ENCODE measurements at places on chromosomes 2 and 18.

DNA sequence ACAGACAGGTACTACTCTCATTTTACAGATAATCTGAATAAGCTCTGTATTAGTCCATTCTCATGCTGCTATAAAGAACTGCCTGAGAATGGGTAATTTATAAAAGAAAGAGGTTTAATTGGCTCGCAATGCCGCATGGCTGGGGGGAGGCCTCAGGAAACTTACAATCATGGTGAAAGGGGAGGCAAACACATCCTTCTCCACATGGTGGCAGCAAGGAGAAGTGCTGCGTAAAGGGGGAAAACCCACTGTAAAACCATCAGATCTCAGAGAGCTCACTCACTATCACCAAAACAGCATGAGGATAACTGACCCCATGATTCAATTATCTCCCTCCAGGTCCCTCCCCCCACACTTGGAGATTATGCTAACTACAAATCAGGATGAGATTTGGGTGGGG is 254.4 kb downstream of the KCNE4 start:
- peak; percentile 12 for DNase-seq

GRCh38 chr2:119592436-119592835 is 48.2 kb downstream of the CFAP221 start:
- no peak for DNase-seq

DNA sequence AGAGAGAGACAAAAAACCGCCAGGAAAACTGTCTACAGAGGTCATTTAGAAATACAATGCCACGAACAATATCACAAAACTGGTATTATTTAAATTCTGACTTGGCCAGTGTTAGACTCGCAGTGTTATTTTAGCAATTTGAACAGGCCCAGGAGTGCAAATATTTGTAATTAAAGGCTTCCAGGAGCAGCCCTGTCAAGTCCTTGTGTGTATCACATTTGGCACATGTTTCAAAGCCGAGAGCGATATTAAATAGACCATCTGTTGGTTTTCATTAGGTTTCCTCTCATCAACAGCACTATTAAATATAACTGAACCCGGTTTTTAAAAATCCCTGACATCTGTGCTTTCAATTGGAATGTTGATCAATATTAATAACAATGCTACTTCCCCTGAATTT is 656.9 kb downstream of the TSN start:
- DNase-seq, result no peak

DNA sequence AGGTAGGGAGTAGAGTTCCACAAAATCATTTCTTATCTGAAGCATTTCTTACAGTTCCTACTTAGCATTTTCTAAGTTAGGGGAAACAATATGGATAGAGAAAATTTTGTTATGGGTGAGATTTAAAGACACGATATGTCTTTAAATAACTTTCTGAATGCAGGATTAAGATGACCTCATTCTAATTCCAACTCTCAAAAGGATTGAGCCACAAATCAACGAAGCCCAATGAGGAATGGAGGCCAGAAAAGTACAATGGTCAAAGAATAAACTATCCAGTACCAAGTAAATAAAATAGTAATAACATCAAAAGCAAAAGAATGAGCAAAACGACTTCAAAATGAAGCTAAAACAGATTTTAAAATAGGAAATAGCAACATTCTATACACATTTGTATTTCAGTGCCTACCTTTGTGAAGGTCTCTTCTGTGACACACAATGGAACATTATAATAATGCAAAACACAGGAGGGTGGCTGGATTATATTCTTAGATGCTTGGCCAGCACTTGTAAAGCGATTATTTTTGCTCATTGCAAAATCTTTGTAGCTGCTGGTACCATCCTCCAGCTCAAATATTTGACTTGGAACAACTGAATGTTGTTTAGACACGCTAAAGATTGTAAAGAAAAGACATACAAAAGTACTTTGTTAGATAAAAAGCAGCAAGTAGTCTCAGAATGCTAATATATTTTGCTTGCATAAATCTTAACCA is 33.8 kb downstream of the HNRNPLL start:
- DNase-seq, result no peak

DNA sequence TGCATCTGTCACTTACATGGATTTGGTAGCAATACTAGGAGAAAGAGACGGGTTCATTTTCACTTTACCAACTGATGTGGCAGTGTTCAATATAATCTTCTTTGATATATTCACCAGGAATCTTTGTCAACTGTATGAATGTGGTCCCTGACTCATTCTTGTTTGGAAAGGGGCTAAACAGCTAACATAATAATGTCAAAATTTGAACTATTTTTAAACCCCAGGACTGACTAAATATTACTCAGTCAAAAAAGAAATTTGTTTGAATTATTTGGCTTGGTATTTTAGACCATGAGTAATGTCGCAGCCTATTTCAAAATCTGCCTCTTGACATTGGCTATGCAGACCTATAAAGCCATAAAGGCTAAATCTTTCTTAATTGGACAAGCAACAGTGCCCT is 413.7 kb upstream of the RGPD4 start:
- DNase-seq, result no peak

GRCh38 chr2:178270338-178270737 is 76.0 kb downstream of the OSBPL6 start:
- DNase-seq, result no peak

DNA sequence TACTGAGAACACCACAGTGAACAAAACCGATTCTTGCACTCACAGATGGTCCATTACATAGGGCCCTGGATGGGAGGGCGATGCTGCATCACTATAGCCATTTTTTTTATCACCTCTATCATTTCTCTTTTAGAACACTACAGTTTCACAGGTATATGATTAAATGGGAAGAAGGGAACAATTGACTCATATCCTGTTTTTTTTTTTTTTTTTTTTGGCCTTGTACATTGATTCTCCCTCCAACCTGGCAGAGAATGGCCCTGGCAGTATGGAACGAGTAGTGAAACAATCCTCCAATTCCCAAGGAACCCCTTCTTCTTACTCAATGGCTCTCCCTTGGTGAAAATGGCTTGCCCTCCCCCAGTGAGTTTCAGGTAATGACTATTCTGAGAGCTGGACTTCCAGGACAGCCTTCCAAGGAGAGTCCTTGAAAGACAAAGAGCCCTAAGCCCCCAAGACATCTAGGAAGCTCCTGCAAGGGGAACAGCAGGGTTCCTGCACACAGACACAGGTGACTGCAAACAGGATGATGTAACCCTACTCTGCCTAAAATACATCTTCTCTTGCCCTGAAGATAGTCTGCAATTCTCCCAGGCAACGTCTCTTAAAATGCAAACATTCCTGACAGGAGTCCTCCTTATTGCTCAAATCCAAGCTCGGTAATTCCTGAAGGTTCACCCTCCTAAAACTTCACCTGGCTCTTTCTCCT is 405.4 kb downstream of the SETBP1 start:
- DNase-seq, result no peak

- no peak for DNase-seq
Observed at GRCh38 chr2:201430839-201431238, 20.4 kb downstream of the TRAK2 start.

All from fibroblast of the conjunctiva (primary cell).